ENCODE measurements at places on chromosomes 7 and 10. TPM values are rescaled to one million over a fixed set of nuclear protein-coding genes. Genes with fewer than 3 reads are reported as not detected.

- DNase-seq, result no peak
Measured at GRCh38 chr10:17452060-17452841, 2.1 kb downstream of the ST8SIA6 start.

DNA sequence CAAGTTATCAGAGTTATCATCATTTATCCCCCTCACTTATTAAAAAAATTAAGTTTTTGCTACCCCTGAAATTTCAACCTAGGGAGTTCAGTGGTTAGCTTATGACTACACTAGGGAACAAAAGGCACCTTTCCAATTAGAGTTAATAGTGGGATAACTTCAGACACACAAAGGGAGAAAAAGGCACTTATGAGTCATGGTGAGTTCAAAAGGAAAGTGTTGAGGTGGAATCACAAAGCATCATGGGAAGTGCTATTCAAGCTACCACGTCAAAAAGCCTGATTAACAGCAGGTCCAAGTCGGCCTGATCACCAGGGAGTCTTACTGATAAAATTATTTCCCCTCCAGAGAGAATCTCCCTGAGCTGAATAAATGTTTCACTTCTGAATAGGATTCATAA lies 165.7 kb downstream of the C7orf25 start:
- DNase-seq, result no peak

- no peak for DNase-seq
Measured at GRCh38 chr10:119039161-119039560, 9.6 kb downstream of the NANOS1 start.

DNA sequence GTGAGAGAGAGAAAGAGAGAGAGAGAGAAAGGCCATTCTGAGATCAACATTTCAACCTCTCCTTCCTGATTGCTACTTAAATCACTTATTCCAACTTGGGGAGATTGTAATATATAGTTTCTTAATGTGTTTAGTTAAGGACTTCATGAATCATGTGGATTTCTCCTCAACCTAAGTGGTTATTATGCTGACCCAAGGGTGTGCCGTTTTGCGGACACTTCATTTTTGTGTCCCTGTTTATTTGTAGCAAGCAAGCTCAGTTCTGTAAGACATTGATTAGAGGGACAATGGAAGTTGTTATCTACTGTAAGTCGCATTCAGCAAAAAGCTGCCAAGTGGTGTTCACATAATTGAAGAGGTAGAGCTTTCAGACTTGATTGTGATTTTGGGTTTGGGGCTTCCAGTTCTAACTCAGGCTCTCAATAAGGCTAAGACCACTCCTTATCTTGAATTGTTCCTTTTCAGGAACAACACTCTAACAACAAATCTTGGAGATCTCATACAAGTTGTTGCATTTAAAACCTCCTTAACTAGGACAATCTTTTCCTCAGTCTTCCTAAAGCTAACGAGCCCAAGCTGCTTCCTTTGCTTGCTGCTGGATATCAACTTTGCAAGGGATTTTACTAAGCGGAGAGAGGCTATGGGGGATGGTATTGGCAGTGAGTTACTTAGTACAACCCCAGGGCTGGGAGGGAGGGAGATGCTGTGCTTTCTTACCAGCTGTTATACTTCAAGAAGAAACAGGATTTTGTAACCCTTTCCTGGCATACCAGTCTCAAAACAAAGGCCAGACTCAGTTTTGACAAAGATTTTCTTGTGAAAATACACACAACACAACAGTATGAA lies 19.8 kb upstream of the COL1A2 start:
- peak; percentile 39 for DNase-seq

DNA sequence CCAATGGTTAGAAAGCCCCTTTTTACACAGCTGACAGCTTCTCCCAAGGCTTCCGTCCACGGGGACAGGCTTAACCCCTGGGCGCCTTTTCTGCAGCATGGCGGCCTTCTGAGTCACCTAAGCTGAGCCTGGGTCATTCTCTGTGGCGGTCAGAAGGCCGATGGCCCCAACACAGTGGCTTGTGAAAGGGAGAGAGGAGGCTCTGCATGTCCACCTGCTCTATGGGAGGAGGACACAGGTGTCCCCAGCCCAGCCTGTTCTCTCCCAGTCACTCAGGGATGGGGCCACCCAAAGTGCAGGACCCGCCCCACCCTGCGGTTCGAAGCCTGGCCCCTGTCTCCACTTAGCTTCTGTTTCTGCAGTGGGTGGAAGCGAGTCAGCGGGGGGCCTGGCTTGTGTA lies 20.4 kb upstream of the TTYH3 start:
- no peak for DNase-seq

GRCh38 chr7:82904871-82905270 lies 257.8 kb downstream of the PCLO start:
- DNase-seq, result no peak

GRCh38 chr10:58385784-58386112 lies 538 bp downstream of the TFAM start:
- no peak for DNase-seq

- no peak for DNase-seq
Measured at GRCh38 chr10:129730993-129731325, 233.1 kb downstream of the EBF3 start.

DNA sequence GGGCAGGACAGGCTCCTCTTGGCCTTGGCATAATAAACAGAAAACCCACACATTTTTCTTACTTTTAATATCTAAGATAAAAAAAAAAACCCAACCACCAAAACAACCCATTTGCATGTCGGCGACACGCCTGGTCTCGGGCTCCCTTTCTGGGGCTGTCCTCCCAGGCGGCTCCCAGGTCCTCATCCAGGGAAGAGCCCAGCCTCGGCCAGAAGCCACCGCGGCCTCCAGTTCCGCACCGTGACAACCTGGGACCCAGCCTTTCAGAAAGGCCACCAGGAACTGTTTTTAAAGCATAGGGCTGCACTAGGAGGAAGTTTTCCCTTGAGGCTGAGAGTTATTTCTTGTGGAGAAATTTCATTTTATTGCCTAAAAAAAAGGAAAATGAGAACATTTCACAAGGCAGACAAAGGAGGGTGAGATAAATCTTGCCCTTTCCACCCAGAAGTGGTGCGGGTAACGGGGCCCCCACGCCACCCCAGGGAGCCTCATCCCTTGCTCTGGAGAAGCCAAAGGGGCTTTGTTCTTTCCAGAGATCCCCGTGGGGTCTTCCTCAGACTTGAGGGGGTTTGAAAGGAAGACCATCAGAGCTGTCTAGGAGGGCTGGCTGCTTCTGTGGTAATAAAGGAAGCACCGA lies 39.2 kb upstream of the MKRN1 start:
- DNase-seq, result no peak

- DNase-seq, result no peak
Measured at GRCh38 chr10:26499426-26499825, 61.3 kb downstream of the APBB1IP start.

- no peak for DNase-seq
Measured at GRCh38 chr10:72308320-72308987, 34.7 kb downstream of the DDIT4 start.

- DNase-seq, result no peak
Measured at GRCh38 chr10:93601146-93601773, at the start of gene RBP4. Gene RBP4, minus strand, starts transcription at chr10:93601235. Its CDS starts 207 bp downstream, at chr10:93601028.

GRCh38 chr10:43692051-43692825 lies 43.6 kb upstream of the ZNF32 start:
- no peak for DNase-seq

DNA sequence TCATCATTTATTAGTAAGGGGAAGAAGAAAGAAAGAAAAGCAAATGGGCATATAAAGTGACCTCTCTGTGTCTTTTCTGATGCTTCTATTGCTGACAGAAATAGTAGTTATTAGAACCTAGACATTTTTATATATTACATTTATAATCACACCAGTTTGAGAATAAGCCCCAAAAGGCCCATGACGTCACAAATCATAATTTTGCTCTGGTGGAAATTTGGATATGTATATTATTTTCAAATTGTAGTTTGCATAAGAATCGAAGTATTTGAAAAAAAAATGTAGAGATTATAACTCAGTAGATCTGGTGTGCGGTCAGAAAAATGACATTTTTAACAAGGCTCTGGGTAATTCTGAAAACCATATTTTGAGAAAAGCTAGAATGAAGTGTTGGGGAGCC lies 101.2 kb upstream of the STEAP1 start:
- DNase-seq, result no peak

DNA sequence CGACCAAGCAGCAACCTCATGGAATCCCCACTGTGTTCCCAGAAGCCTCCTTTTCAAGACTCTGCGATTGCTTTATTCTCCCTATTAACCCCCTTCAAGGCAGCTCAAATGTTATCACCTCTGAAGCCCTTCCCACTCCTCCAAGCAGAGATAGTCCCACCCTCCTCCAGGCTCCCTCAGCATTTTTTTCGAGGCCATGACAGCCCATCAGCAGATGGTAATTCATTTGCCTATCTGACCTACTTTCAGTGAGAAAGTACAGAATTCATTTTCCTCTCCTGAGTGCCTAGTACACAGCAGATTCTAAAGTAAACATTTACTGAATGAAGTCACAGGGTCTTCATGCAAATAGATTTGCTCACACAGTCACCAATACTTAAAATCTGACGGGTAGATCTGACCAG lies 47.8 kb downstream of the HERPUD2 start:
- no peak for DNase-seq

- DNase-seq, result no peak
Measured at GRCh38 chr10:71137701-71138100, 74.7 kb upstream of the UNC5B start.

GRCh38 chr7:143406002-143406357 lies 2.7 kb downstream of the EPHA1 start:
- no peak for DNase-seq

DNA sequence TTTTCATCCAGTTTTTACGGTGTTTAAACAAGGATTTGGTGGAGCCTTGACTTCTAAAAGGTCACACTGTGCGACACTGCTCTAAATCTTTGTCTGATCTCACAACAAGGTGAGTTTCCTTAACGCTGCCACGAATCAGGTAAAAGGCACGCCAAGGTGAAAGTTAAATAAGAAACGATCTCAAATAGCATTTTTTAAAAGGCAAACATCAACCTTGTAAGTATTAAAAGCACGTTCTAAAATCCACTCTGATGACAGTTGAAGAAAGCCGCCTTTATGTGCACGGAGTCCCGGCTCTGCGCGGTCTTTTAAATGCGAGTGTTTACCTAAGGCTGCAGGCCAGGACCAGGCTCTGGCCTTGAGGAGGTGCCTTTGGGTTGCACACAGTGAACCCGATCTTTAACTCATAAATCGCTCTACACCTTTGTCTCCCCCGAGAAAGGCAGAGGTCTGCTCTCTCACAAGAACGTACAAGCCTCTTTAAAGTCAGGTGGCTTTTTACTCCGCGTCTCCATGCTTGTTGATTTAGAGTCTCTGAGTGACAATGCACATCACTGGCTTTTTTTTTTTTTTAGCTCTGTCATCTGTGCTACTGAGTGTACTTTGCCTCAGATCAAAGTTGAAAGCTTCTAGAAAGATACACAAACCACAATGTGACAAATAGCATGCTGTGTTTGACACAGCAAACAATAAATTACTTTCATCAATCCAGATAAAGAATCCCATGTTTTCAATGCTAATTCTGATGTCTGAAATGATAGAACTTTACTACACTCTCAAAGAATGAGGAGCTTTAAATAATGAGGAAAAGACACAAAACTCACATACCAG lies 25.9 kb upstream of the RNF32 start:
- no peak for DNase-seq

GRCh38 chr7:130491841-130492522 lies at the start of gene MEST:
Gene MEST, plus strand, starts transcription at chr7:130492085. Its CDS starts 229 bp downstream, at chr7:130492314.
- DNase-seq, result no peak

- DNase-seq, result no peak
Measured at GRCh38 chr10:32349968-32350738, 3.2 kb upstream of the EPC1 start.

GRCh38 chr7:55307123-55307916 lies 57.8 kb upstream of the LANCL2 start:
- DNase-seq, result no peak

DNA sequence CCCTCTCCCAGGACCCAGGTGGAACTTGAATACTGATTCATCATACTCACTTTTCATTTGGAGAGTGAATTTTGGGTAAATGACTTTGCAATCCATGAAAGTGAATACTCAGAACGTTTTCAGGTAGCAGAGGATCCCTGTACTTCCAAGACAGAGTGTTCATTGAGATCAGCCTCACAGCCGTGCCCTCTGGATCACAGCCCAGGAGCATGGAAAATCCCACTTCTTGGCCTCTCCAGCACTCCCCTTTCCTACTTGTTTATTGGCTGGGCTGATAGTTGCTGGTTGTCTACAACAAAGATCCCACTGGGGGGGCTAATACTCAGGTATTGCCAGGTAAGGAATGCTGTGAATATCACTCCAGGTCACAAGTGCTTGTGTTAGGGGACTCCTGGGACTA lies 5.9 kb downstream of the GCK start:
- DNase-seq, result no peak

DNA sequence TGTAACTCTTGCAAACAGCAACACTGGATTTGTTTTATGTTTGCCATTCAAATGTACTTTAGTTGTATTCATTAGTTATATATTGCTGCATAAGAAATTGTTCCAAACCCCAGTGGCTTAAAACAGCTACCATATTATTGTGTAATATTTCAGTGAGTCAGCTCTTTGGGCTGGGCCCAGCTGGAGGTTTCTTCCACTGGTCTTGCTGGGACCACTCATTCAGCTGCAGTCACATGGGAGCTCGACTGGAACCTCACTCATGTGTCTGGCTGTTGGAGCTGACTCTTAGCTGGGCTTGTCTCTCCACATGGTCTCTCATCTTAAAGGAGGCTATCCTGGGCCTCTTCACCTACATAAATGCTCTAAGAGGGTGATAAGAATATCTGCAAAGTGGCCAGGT lies 23.2 kb upstream of the PIP4K2A start:
- no peak for DNase-seq

DNA sequence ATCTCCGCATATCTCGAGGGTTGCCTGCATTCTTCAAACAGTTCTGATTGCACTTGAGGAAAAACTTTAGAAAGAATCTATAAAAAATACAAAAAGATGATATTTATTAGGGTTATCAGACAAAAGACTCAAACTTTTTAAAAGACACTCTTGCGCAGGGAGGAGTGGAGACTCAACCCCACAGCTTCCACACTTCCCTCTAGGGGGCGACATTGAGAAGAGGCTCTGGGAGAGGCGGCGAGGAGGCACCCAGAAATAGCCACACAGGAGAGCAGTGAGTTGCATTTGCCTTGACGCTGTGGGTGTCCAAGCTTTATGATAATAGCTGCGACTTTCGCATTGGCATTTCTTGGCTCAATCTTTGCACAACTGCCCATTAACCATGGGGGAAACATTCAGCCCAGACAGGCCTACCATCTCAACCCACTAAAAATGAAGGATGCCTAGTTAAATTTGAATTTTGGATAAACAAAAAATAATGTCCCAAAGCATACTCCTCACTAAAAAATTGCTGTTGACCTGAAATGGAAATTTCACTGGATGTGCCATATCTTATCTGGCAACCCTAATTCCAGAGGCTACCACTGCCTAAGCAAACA lies 86.2 kb downstream of the EBF3 start:
- no peak for DNase-seq

GRCh38 chr7:74092964-74093471 lies 9.4 kb downstream of the LIMK1 start:
- no peak for DNase-seq

GRCh38 chr7:1920266-1920681 lies 250.2 kb downstream of the ELFN1 start:
- DNase-seq, result no peak

Gene CH25H
- 2.7 TPM for total RNA-seq

Gene MPP7
- total RNA-seq, result 28.2 TPM

Gene CCDC6
- total RNA-seq, result 70.9 TPM

Gene ZNF22
- 16.6 TPM for total RNA-seq

Gene CALHM1
- total RNA-seq, result not detected

Gene GNGT1
- total RNA-seq, result not detected

Gene NUTM2B
- total RNA-seq, result 0.78 TPM

Gene CTAGE4
- total RNA-seq, result 1.6 TPM

Gene IFIT3
- 22.7 TPM for total RNA-seq

Gene TRIM50
- total RNA-seq, result 1.5 TPM

Gene RBM20
- 13.9 TPM for total RNA-seq

Gene TMEM229A
- total RNA-seq, result not detected

Measured in thoracic aorta (tissue), 2 donors.